ENCODE measurements at places on chromosomes 1 and 21.
A peak's percentile ranks its signal among the peaks of the same experiment; 100 is the strongest.

DNA sequence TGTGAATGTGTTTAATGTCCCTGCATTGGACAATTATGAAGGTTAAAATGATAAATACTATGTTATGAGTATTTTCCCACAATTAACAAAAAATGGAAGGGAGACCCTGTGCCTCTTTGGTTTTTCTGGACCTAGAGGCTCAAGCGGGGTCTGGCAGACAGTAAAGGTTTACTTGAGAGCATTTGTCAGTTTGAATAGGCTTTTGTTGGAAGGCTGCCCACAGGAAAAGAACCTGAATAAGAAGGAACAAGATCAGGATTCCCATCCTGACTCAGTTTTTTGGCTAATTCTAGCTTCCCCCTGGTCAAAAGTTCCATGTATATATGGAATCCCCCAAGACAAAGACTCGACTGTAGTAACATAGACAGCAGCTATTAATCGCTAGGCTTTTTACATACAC lies 150.9 kb upstream of the JUN start:
- no peak for DNase-seq

DNA sequence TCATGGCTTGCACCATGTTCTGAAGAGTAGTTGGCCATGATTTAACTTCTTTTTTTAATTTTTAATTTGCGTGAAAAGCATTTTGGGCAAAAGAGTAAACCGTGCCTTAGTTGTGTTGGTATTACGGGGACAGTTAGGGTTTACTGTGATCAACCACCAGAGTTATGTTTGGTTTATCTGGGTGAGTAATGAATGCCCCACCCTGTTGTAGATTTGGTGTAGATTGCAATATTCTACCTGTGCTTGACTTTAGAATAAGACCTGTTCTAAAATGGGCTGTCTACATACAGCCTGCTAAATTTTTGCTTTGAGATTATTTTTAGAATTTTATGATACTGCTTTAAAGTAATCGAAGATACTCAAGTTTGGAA lies 1.4 kb downstream of the USP25 start:
- no peak for DNase-seq

GRCh38 chr1:46218443-46218842 lies 15.3 kb downstream of the LURAP1 start:
- peak; percentile 41 for DNase-seq

DNA sequence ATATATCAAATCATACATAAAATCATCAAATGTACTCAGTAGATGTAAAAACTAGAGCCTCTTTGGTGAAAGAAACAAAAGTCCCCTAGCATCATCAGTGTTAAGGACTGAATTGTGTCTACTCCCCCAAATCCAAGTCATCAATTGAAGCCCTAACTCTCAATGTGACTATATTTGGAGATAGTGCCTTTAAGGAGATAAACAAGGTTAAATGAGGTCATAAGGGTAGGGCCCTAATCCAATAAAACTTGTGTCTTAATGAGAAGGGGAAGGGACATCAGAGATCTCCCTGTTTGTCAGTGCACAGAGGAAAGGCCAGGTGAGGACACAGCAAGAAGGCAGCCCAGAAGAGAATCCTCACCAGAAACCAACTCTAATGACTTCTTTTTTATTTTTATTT lies 33.5 kb downstream of the USP24 start:
- DNase-seq, result no peak

GRCh38 chr1:231751415-231751814 lies 124.8 kb downstream of the DISC1 start:
- DNase-seq, result no peak

DNA sequence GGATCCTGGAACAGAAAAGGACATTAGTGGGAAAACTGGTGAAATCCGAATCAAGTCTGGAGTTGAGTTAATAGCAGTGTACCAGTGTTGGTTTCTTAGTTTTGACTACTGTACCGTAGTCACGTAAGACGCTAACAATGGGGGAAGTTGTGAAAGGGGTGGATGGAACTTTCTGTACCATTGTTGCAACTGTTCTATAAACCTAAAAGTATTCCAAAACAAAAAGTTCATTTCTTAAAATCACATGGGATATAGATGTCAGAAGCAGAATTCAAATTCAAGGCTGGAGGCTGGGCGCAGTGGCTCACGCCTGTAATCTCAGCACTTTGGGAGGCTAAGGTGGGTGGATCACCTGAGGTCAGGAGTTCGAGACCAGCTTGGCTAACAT lies 16.9 kb downstream of the ARHGEF19 start:
- no peak for DNase-seq

- DNase-seq, result peak; percentile 46
Observed at GRCh38 chr1:95117207-95118066, at the start of gene TLCD4. TLCD4 (plus strand) TSS chr1:95117355; CDS start chr1:95143902, 26,547 bp downstream.

DNA sequence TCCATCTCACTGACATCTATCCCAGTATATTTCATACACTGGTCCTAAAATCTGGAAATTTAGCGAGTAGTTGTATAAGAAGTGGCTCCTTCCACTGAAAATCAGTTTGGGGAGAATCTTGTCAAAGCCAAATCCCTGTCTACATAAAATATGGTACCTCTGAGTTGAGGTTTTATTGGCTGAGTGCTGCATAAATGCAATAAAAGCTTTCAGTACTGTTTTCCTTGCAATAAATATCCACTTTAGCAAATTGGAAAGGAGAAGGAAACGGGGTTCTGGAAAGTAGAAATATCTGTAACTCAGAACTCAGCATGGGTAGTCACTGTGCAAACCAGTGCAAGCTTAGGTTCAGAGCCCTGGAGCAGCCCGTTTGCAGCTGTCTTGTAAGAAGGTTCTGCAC lies 580.2 kb downstream of the SMYD3 start:
- DNase-seq, result no peak

DNA sequence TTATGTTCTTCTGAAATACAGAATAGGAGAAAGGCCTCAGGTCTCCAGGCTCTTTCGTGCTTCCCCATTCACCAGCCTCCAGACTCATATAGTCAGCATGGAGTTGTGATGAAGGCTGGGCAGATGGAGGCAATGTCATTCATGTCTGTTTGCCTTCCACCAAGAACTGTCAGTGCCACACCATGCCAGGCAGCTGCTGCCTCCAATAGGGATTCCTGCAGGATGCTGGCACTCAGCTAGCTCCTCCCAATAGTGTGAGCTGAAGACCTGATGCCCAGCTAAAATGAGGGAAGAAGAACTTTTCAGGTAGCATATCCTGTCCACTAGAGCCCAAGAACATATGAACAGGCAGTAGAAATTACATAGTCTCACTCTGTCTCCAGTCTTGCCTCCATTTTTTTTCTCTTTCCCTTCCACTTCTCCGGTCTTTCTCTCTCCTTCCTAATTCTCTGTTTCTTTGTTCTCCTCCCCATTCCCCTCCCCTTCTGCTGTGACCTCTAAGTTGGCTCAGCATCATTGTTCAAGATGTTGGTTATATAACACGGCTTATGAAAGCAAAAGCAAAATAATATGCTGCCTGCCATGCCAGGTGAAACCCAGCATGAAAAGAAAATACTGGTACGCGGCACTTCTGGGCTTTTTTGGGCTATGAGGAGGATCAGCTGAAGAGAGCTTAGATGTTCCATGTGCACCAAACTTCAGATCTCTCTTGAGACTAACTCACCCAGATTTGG lies 17.3 kb downstream of the GLUL start:
- DNase-seq, result no peak

- no peak for DNase-seq
Observed at GRCh38 chr21:38790961-38791360, 14.8 kb upstream of the ETS2 start.

GRCh38 chr1:101005871-101006270 lies 19.7 kb downstream of the DPH5 start:
- DNase-seq, result no peak

- DNase-seq, result peak; percentile 38
Observed at GRCh38 chr1:200139661-200140250, 112.2 kb downstream of the NR5A2 start.

GRCh38 chr1:59178339-59179187 lies 118.3 kb upstream of the FGGY start:
- no peak for DNase-seq

DNA sequence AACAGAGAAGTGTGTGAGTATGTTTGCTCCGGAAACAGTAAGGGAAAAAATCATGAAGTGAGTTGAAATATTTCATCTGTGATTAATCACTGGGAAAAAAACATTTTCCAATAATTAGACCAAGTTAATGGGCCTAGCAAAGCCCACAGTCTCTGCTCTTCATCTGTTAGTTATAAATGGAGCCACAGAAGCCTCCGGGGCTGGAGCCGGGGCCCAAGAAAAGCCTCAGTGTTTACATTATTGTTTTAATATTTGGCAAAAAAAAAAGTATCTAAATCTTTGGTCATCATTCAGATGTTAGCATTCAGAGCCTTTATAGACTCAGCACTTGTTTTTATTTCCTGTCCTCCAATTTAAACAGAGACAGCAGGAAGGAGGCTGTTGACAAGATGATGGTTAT lies 115.0 kb downstream of the UBE2U start:
- no peak for DNase-seq

Measured in NCI-H774 (cell line).